ENCODE measurements at places on chromosomes 6 and 20.

DNA sequence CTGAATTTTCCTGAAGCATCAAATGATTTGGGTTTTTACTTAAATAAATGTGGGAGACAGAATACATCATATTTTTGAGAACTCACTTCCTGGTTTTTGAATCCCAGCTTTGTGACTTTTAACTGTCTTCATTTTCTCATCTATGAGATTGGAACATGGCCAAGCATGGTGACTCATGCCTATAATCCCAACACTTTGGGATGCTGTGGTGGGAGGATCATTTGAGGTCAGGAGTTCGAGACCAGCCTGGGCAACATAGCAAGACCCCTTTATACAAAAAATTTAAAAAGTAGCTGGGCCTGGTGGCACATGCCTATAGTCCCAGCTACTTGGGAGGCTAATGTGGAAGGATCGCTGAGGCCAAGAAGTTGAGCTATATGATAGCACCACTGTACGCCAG lies 122.3 kb downstream of the QKI start:
- no peak for DNase-seq

- no peak for DNase-seq
Observed at GRCh38 chr20:4569865-4570264, 151.8 kb upstream of the PRND start.

DNA sequence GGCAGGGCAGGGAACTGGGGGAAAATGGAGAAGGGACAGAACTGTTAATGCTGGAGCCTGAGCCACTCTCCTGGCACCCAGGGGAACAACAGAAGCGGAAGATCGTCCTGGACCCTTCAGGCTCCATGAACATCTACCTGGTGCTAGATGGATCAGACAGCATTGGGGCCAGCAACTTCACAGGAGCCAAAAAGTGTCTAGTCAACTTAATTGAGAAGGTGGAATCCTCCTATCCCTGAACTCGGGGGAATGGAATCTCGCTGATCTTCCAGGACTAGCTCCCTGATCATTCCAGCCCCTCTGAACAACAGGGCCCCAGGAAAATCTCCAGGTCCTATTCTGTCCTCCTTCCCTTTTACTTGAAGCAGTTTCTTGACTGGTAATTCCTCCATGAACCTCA lies 2.0 kb downstream of the CFB start:
- DNase-seq: no peak

- DNase-seq: no peak
Observed at GRCh38 chr6:36669002-36669401, 9.5 kb upstream of the CDKN1A start.

Data from NCI-H2107 (cell line).